ENCODE measurements at places on chromosomes 2 and 18.

DNA sequence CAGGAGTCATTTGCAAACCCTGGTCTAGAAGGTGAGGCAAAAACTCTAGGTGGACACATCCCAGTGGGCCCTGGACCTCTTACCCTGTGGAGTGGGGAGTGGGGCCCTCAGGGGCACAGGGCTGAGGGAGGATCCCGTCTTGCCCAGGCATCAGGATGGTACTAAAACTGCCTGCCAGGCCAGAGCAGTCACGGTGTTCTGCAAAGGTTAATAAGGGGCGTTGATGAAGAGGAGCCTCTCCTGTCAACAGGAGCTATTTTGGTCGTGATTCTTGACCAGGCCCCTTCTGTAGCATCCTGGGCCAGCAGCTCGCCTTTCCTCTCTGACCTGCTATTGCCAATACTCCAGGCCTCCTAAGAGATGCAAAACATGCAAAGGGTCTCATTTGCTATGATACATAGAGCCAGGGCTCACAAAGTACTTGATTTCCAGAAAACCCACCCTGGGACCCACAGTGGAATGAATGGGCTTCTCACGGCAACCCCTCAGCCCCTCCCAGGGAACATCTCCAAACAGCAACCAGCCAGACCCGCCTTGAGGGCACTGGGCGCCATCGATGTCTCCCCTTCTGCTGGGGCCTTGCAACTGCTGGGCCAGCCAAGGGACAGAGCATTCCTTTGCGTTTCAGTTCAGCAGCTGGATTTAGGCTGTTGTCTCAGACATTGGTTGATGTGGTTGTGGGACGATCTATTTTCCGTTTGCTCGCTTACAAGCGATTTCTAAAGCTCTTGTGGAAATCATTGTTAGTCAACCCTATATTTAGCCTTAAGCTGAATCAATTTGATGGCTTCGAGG, 111.1 kb downstream of the PDCL3 start:
- DNase-seq = no peak

- no peak for DNase-seq
Observed at GRCh38 chr2:222506230-222506935, 82.0 kb downstream of the SGPP2 start.

DNA sequence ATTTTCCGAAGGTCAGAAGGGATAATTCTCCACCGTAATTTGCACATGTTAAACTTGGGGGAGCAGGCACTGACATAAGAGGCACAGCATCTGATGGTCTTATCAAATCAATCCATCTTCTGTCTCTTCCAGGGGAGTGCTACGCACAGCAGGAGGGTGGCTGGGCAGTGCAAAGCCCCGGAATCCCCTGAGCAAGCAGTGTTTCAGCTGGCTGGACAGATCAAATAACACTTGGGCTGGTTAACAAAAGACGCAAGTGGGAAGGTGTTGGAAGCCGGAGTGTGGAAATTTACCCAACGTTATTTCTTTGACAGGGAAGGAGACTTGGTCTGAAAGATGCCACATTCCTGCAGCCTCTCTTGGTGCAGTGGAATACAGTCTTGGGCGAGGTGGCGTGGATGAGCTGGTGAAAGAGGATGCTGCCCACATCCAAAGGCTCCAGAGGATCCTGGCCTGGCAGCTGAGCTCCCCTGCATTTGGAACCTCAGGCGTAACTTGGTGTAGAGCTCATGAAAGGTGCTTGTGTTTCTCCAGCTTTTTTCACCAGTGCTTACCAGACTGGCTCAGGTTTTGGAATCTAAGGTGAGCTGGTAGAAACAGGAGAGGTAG, 103.0 kb downstream of the MAPK4 start:
- DNase-seq = no peak

DNA sequence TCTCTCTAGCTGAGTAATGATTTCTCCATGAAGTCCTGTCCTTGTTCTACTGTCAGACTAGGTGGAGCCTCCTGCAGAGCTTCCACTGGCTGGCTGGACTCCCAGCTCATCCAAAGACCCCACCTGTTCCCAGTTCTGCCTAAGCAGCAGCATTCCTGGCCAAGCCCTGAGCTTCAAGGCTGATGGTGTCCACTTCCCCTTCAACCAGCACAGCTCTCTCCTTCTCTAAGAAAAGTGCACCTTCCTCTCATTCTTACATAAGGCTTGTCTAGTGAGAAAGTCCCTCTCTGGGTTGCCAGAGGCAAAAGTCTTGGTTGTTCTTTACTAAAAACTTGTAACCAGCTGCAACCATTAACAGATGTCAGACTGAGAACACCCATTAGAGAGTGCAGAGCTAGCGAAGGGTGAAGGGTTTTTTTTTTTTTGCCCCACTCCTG, 58.9 kb downstream of the CXCR4 start:
- DNase-seq = no peak

- DNase-seq = peak; percentile 56
Observed at GRCh38 chr18:61322265-61322873, 10.9 kb upstream of the CDH20 start.

DNA sequence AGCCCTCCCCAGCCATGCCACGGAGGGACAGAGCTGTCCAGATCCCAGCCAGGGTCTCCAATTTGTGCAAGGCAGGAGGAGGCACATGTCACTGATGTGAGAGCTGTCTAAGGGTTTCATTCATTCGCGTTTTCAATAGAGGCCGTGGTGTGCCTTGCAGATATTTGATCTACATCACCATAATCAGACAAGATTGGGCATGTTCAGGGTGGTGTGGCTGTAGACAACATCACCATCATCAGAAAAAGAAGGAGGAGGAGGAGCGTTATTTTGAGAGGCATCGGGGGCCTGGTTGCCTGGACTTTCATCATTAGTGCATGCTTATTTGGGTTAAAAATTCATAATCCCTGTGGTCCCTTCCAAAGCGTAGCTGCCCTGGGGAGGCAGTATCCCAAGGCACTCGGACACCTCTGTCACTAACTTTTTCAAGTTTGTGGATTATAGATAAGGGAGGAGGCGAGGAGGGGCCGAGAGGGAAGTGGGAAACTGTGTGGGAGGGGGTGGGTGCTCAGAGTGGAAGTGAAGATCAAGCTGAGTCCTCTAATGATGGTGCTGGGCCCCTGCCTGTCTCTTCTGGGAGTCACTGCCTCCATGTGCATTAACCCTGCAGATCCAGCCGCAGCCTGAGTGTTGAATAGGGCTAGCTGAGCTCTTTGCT, 194.1 kb downstream of the CTIF start:
- DNase-seq = peak; percentile 77

- DNase-seq = peak; percentile 90
Observed at GRCh38 chr2:64767670-64768468, 114.2 kb upstream of the SERTAD2 start.

GRCh38 chr2:158380746-158381145, 75.8 kb downstream of the CCDC148 start:
- no peak for DNase-seq

- peak; percentile 67 for DNase-seq
Observed at GRCh38 chr2:15142069-15142689, 419.0 kb downstream of the NBAS start.

- DNase-seq = no peak
Observed at GRCh38 chr2:197058777-197059300, 132.3 kb upstream of the PGAP1 start.

DNA sequence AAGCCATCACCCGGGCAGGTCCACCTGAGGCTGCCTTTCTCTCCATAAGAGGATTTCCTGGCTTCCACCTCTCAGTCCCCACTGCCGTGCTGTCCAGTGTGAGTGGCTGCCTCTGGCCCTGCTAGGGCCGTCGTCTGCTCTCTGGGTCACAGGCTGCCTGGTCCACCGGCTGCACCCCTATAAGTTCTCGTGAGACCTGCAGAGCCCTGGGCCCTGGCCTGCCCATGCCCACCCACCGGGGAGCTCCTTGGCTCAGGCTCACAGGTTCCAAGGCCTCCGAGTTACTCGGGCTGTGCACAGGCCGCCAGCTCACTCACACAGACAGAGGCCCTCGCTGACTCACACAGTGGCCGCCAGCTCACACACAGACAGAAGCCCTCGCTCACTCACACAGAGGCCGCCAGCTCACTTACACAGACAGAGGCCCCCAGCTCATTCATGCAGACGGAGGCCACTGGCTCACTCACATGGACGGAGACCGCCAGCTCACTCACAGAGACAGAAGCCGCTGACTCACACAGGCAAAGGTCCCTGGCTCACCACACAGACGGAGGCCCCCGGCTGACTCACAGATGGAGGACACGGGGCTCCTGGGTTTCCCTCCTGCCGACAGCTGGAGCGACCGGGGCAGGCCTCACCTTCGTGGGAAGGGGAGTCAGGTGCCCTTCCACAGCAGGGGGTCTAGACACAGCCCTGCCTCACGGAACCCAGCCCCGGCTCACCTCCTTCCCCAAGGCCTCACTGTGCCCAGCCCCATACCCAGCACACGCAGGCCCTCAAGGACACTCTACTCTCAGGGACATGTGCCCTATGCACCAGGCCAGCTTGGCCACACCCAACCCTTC, 334.1 kb upstream of the MYT1L start:
- DNase-seq = peak; percentile 42

DNA sequence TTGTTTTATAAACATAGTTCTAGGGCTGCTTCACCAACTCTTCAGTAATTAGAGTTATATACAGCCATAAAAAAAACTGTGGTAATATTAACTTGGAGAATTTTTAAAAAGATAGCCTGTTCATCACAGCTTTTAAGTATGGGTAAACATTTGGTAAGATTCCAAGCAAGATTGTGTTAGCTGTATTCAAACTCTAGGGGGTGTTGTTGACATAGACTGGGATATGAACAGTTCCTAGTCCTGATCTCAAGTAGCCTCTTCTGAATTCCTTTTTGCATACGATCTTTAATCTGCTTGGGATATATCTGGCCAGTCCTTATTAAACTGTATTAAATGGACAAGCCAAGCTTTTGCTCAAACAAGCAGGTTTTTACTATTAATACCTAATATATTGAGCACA, 13.4 kb downstream of the NOP58 start:
- peak; percentile 62 for DNase-seq

DNA sequence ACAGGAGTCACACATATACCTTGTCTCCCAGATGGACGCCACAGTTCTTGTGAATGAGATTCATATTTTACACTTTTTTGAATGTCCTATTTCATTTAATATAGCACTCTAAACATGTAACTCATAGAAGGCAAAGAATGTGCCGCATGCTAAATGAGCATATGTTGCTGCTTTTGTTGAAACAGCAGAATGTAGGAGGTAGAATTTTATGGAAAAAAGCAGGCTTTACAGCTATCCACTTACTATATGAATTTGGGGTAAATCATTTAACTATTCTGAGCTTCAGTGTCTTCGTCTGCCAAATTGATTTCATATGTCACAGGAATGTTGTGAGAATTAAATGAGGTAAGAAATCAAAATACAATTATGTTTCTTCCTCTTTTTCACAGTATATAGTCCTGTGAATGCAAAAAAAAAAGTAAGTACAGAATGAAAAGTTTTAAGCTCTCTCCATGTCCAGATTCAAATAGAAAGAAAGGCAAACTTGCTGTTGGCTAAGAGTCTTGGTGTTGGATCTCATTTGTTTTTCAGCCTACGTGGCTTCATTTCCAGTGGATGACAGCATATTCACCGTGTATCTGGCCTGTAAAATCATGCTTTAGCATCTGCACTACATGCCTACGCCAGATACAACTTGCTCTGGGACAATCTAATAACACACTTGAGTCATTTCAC, 154.7 kb upstream of the CNTNAP5 start:
- DNase-seq = peak; percentile 6

GRCh38 chr18:10757946-10758345, 232.1 kb downstream of the NAPG start:
- DNase-seq = no peak

- no peak for DNase-seq
Observed at GRCh38 chr2:199370150-199370780, 87.5 kb downstream of the SATB2 start.

Data from epithelial cell of esophagus (primary cell).